Chondrocyte (in vitro differentiated cells): ENCODE measurements at places on chromosomes 4 and X. TPM values are rescaled to one million over a fixed set of nuclear protein-coding genes. Genes with fewer than 3 reads are reported as not detected.
A peak's percentile ranks its signal among the peaks of the same experiment; 100 is the strongest.

GRCh38 chrX:110168585-110168984 is 149.3 kb downstream of the AMMECR1 start:
- H3K4me1 ChIP-seq, result peaks cover 24% of the 10 kb centered on the region
- no peaks in the 10 kb centered on the region for H3K27me3 ChIP-seq
- H3K27ac ChIP-seq, result peak overlapping the region; percentile 74
- H3K36me3 ChIP-seq, result peaks cover 3% of the 10 kb centered on the region
- DNase-seq, result no peak

MAML3 gene
- total RNA-seq, result 1.6 to 7.2 TPM (median 2.0 TPM) in 3 replicates

UCHL1 gene
- total RNA-seq, result 771 to 856 TPM (median 807 TPM) in 3 replicates

UGT2B10 gene
- total RNA-seq, result not detected in 3 replicates

DNA sequence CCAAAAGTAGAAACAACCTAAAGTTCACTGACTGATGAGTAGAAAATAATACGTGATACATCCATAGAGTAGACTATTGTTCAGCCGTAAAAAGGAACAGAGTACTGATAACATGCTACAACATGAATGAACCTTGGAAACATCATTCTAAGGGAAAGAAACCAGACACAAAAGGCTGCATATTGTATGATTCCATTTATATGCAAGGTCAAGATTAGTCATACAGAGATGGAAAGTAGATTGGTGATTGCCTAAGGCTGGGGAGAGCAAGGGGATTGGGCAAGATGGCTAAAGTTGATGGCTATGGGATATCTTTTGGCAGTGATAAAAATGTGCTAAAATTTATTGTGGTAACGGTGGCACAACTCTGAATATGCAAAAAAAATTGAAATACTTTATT is 209.1 kb downstream of the RELL1 start:
- no peak overlapping the region for H3K4me3 ChIP-seq
- DNase-seq, result no peak
- H3K4me1 ChIP-seq, result no peaks in the 10 kb centered on the region
- peaks cover 17% of the 10 kb centered on the region for H3K27me3 ChIP-seq
- H3K36me3 ChIP-seq, result no peaks in the 10 kb centered on the region

LUZP4 gene
- not detected in 3 replicates for total RNA-seq

DNA sequence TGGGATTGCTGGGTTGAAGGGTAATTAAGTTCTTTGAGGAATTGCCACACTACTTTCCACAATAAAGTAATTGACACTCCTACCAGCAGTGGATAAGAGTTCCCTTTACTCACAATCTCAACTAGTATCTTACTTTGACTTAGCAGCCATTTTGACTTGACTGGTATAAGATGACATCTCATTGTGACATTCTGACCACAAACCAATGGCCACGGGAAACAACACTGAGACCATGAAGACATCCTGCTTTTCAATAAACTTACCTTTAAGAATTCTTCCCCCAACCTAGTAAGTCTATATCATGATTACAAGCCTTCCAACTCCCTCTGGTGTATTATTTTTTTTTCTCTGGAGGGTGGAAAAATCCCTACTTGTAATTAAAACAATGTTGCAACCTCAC is 66.9 kb upstream of the WDR1 start:
- H3K4me3 ChIP-seq, result no peak overlapping the region
- H3K27ac ChIP-seq, result no peak overlapping the region
- DNase-seq, result no peak
- peaks cover 11% of the 10 kb centered on the region for H3K27me3 ChIP-seq
- H3K4me1 ChIP-seq, result no peaks in the 10 kb centered on the region

SLC10A4 gene
- total RNA-seq, result 0.18 TPM in 1 of 3 replicates, not detected in the others

DNA sequence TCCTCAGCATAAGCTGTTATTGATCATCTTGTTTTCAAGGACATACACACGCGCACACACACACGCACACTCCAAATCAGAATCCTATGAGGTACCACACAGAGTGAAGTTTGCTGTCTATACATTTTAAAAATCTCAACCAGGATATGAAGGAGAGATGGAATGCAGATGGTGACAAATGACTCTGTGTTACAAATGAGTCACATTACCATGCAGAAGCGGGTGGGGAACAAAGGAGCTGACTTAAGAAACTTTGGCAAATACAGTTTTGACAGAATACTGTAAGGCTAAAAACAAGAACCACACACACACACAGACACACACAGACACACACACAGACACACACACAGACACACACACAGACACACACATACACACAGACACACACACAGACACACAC is 81.7 kb downstream of the RELL1 start:
- H3K27ac ChIP-seq, result no peak overlapping the region
- H3K27me3 ChIP-seq, result no peaks in the 10 kb centered on the region
- peaks cover 4% of the 10 kb centered on the region for H3K36me3 ChIP-seq
- no peak overlapping the region for H3K4me3 ChIP-seq
- no peak for DNase-seq

MAMLD1 gene
- total RNA-seq, result 6.0 to 9.3 TPM (median 8.8 TPM) in 3 replicates

QRFPR gene
- not detected in 3 replicates for total RNA-seq

KIAA1210 gene
- not detected in 3 replicates for total RNA-seq

- no peak for DNase-seq
- H3K27me3 ChIP-seq, result peaks cover 28% of the 10 kb centered on the region
- H3K36me3 ChIP-seq, result no peaks in the 10 kb centered on the region
- H3K4me1 ChIP-seq, result no peaks in the 10 kb centered on the region
- no peak overlapping the region for H3K4me3 ChIP-seq
Measured at GRCh38 chr4:22215084-22215483, 266.5 kb upstream of the KCNIP4 start.

RAI2 gene
- total RNA-seq, result 0.85 to 0.97 TPM (median 0.87 TPM) in 3 replicates

TSPYL2 gene
- total RNA-seq, result 25.9 to 42.5 TPM (median 29.8 TPM) in 3 replicates

GRCh38 chrX:8405631-8406030 is 59.0 kb upstream of the VCX3B start:
- H3K27ac ChIP-seq, result no peak overlapping the region
- peaks cover 7% of the 10 kb centered on the region for H3K4me1 ChIP-seq
- no peaks in the 10 kb centered on the region for H3K36me3 ChIP-seq
- H3K4me3 ChIP-seq, result no peak overlapping the region
- H3K27me3 ChIP-seq, result no peaks in the 10 kb centered on the region
- no peak for DNase-seq

- H3K4me3 ChIP-seq, result no peak overlapping the region
- H3K27ac ChIP-seq, result no peak overlapping the region
- no peaks in the 10 kb centered on the region for H3K36me3 ChIP-seq
Measured at GRCh38 chrX:24357106-24357505, 3.3 kb upstream of the SUPT20HL1 start.

DNA sequence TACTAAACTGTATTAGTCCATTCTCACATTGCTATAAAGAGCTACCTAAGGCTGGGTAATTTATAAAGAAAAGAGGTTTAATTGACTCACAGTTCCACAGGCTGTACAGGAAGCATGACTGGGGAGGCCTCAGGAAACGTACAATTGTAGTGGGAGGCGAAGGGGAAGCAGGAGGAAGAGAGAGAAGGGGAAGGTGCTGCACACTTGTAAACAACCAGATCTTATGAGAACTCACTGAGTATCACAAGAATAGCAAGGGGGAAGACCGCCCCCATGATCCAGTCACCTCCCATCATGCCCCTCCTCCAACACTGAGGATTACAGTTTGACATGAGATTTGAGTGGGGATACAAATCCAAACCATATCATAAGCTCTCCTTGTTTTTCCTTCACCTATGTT is 40.9 kb downstream of the RPA4 start:
- no peak for DNase-seq
- no peaks in the 10 kb centered on the region for H3K4me1 ChIP-seq
- H3K4me3 ChIP-seq, result no peak overlapping the region
- H3K27me3 ChIP-seq, result no peaks in the 10 kb centered on the region

DNA sequence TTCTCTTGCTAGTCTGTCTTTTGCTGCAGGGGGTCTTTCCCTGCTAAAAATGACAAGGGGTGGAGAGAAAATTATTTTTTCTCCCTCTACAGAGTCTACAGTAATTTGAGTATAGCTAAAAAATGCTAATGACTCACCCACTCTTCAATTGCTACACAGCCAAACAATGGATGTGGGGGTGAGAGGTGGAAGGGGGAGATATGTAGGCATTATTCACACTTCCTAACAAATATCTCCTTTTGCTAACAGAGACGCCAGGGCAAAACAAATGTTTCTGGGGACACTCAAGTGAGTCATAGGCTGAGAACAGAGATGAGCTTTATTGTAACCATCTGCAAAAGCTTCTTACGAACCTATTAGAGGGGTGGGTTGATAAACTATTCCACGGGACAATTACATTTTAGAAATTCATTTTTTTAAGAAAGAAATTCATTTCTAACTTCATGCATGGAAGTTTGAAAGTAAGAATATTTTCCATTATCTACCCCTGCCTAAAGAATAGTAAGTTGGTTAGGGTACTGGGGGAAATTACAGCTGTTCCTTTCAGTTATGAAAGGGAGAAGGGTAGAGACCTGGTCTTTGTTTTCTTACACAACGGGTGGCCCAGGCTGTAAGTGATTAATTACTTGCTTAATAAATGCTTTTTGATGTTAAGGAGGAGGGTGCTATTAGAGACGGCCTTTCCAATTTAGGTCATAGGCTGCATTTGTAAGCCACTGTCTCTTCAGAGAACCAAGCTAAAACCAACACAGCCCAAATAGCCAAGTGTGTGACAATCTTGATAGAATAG is 12.8 kb downstream of the SCD5 start:
- H3K27ac ChIP-seq, result peak overlapping the region; percentile 87
- H3K36me3 ChIP-seq, result peaks cover 2% of the 10 kb centered on the region
- peaks cover 63% of the 10 kb centered on the region for H3K4me1 ChIP-seq

NIPAL1 gene
- 0.32 to 0.59 TPM (median 0.48 TPM) in 3 replicates for total RNA-seq

DNA sequence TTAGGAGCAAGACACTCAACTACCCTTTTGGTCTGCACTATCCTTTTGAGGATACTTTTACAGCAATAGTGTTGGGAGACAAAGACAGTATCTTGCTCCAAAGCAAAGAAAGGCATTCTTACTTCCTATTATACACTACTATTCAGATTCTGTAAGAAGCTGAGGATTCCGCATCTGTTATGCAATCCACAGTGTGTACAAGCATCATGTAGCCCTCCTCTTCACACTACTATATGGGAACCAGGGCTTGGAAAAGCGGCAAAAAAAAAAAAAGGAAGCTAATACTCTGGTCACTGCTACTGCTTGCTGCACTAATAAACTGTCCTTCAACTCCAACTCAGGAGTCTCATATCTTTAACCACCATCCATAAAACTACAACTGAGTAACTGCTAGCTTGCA is 59.1 kb downstream of the FBXW7 start:
- no peaks in the 10 kb centered on the region for H3K36me3 ChIP-seq
- H3K4me1 ChIP-seq, result peaks cover 19% of the 10 kb centered on the region
- no peak overlapping the region for H3K4me3 ChIP-seq
- no peak overlapping the region for H3K27ac ChIP-seq
- no peak for DNase-seq
- H3K27me3 ChIP-seq, result no peaks in the 10 kb centered on the region

DNA sequence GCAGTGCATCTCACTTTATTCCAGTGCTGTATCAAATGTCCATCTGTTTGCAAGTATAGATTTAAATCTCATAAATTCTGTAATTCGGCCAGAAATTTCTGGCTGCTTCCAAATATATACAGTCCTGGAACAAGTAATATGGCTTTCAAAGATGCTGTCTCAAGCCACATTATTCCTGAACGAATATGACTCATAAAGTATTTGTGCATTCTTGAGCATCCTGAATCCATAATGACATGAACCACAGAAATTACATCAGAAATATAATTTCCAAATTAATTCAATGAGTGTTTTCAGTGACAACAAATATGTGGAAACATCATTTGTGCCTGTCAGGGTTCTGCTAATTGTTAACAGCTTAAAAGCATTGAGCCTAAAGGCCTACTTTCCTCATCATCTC is 140.9 kb upstream of the HPGD start:
- peaks cover 12% of the 10 kb centered on the region for H3K27me3 ChIP-seq
- H3K4me1 ChIP-seq, result no peaks in the 10 kb centered on the region
- no peak overlapping the region for H3K27ac ChIP-seq
- H3K36me3 ChIP-seq, result no peaks in the 10 kb centered on the region
- DNase-seq, result no peak

PTPN13 gene
- 32.9 to 38.9 TPM (median 38.0 TPM) in 3 replicates for total RNA-seq

CTAG1B gene
- not detected in 3 replicates for total RNA-seq

DNA sequence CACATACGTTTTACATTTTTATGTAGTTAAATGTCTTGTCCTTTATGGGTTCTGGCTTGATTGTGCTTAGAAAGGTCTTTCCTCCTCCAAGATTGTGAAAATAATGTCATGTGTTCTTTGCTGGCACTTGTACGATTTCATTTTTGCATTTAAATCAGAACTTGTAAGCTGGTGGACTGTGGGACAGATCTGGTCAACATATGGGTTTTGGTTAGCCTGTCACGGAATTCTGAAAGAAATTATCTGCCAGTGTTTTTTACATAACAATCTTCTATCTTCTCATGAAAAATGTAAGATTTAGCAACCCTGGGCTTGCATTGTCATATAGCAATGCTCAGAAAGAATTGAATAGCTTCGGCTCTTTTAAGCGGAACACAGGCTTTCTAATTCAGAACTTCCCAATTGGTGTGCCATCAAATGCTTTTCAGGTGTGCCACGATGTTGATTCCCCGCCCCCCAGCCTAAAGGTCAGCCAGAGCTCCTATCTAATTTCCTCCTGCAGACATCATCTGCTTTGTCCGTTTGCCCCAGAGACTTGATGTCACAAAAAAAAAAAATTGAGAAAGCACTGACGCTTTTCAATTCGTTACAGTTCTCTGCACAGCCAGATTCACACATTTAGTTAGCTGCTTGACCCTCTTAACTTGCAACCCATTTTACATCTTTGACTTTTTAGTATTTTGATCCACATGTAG is 16.2 kb downstream of the AFF1 start:
- no peak overlapping the region for H3K27ac ChIP-seq
- DNase-seq, result no peak
- no peaks in the 10 kb centered on the region for H3K36me3 ChIP-seq
- H3K27me3 ChIP-seq, result no peaks in the 10 kb centered on the region
- no peak overlapping the region for H3K4me3 ChIP-seq

DNA sequence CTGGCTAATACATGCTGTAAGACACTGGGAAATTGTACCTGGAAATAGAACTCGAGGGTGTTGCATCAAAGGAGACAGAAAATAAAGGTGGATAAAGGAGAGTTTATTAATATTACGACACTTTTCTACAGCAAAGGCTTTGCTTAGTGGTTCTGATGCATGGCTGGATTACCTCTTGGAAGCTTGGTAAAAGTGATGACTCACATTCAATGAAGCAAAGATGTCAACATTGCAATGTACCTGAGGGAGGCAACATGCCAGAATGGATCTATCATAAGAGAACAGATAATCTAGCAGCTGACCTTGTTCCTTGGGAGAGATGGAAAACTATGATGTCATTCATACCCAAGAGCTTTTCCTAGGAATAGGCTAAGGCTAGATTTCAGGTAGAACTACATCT is 735.1 kb upstream of the DIAPH2 start:
- H3K27me3 ChIP-seq, result peaks cover 6% of the 10 kb centered on the region
- no peak overlapping the region for H3K27ac ChIP-seq
- DNase-seq, result no peak
- no peak overlapping the region for H3K4me3 ChIP-seq
